ENCODE measurements at places on chromosomes 13 and 19.

- no peak for DNase-seq
These were observed 191.1 kb downstream of the EFNB2 start for GRCh38 chr13:106344342-106344741.

- DNase-seq, result no peak
These were observed 1.2 kb downstream of the LACC1 start for GRCh38 chr13:43880926-43881325.

- DNase-seq, result no peak
These were observed 135.5 kb downstream of the KLF5 start for GRCh38 chr13:73194310-73194709.

GRCh38 chr13:40981361-40981760 lies 37.8 kb downstream of the ELF1 start:
- no peak for DNase-seq

DNA sequence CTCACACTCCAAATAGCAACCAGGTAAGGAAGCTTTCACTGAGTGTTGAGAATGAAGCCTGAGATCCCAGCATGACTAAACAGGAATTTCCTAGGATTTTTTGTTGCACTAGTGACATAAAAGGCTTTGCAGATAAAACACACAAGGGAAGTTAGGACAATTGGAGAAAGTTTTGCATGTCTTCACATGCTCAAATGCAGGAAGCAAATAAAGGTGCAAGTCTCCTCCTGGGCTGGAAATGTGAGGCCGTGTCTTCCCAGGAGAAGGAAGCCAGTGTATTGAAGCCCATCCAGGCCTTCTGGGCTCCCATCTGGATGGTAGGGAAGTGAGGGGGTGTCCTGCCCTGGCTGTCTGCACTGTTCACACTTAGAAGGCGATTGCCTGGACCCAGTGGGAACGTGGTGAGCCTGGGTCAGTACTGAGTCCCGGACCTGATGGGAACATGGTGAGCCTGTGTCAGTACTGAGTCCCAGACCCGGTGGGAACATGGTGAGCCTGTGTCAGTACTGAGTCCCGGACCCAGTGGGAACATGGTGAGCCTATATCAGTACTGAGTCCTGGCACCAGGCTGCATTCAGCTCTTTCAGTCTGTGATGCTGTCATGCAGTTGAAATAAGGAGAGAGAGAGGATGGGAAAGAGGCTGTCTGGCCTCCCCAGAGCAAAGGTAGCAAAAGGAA lies 38.7 kb downstream of the SIAH3 start:
- no peak for DNase-seq

DNA sequence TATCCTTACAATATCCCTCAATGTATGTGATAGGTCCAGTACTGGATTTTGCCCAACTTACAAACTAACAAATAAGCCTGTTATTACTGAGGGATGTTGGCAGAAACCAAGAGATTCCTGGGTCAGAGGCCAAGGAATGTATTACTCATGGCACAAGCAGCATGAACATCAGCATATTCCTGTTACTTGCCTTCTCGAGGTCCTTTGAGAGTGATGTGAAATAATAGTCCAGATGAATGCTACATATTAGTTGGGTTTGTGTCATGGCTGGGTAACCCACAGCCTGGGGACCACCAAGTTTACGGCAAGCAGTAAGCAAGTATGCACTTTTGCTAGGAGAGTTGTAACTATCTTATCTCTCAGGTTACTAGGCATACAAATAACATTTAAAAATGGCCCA lies 384.5 kb upstream of the GPC6 start:
- no peak for DNase-seq

DNA sequence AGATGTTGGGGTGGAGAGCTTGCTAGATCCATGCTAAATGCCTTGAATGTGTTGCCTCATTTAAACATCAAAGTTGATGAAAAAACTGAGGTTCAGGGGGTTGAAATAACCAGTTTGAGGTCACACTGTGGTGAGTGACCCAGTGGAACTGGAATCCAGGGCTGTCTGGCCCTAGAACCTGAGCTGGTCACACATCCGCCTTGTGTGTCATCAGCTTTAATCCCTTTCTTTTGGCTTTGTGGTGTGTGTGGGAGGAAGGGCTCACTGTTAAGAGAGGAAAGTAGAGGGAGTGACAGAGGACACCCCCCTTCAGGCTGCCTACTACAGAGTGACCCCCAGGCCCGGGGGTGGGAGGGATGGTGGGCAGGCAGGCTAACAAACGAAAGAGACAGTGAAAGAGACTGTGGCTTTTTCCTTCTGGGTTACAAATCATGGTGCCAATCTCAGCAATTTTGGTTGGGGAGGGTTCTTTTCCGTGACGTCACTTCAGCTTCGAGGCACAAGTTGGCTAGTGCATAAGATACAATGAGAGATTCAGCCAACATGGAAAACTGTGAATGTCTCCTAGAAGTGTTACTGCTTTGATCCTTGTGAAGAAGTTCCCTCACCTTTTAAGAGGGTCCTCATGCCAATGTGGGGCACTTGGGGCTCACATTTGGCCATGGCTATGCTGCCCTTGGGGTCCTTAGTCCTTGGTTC lies 164.9 kb downstream of the DLEU7 start:
- DNase-seq, result no peak

GRCh38 chr13:45055198-45055901 lies 65.0 kb upstream of the GTF2F2 start:
- DNase-seq, result no peak

DNA sequence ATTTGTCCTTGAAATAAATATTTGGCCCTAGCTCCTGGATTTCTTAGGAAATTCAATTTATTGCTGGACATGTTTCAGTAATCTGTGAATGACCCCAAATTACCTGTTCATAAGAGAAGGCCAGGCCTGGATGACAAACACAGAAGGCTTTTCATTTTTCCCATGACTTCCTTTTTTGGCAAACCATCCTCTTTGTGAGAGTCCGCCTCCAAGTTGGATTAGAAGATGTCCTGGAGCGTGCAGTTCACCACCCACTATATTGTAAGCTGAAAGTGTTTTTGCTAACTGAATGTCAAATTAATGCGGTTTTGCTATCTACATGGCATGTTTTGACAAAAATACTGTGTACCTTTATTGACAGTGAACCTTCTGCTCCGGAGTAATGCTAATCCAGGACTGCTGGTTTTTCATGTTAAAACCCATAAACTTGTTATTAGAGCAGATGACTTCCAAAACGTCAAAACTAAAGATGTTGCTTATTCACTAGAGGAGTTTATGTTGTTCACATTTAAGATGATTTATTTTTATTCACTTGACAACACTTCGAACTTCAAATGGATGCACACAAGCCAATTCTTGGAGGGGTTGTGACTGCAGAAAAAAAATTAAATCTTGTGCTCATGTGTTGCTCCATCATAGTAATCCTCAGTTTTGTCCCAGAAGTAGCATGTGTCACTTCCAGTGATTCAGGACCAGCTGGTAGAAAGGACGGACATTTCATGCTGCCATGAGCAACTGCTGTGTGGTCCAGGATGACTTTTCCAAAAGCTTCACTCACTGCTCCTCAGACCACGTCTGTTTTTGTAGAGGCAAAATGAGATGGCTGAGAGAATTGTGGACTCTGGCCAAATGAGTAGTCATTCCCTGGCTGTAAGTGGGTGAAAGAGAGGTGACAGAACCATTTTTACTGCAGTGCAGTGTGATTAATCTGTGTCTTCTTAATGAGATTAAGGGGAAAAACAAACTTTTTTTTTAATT lies 71.0 kb downstream of the ITGBL1 start:
- peak; percentile 66 for DNase-seq

GRCh38 chr13:45196096-45196495 lies 4.7 kb downstream of the KCTD4 start:
- no peak for DNase-seq

- DNase-seq, result no peak
These were observed 767.7 kb downstream of the PCDH17 start for GRCh38 chr13:58399263-58399662.

Data from cerebellar cortex (tissue), 1 donor.